Stimulated activated CD8-positive, alpha-beta memory T cell treated with anti-CD3 and anti-CD28 coated beads, Interleukin-4, amount 100 ng/mL, for 1 hour (primary cell): ENCODE measurements at places on chromosomes 12 and 14.

- DNase-seq, result no peak
Measured at GRCh38 chr12:72219937-72220336, 52.2 kb upstream of the TRHDE start.

DNA sequence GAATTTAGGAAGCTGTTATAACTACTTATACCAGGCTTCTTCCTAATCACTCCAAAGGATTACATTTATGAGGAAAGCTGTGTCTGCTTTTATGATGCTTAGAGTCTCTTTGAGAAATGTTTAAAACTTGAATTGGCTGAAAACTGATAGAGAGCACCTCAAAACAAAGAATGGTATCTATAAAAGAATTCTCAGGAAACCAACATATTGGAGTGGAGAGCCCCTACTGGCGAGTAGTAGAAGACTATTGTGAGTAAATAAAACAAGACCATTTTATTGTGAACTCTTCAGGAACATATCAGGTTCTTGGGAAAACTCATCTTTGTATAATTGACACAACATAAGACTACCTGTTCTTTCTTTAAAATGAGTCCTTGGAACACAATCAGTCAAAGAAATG is 578.6 kb downstream of the RERGL start:
- no peak for DNase-seq

- DNase-seq, result no peak
Measured at GRCh38 chr12:127126260-127126628, 1140.7 kb upstream of the TMEM132C start.

DNA sequence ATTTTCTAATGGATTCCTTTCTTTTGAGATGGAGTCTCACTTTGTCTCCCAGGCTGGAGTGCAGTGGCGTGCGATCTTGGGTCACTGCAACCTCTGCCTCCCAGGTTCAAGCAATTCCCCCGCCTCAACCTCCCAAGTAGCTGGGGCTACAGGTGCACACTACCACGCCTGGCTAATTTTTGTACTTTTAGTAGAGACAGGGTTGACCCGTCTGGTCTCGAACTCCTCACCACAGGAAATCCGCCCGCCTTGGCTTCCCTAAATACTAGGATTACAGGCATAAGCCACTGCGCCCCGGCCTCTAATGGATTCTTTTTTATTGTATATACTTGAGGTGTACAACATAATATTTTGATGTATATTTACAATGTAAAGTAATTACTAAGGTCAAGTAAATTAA is 140.1 kb upstream of the SLCO1C1 start:
- no peak for DNase-seq

GRCh38 chr12:55746174-55746912 is 3.4 kb downstream of the GDF11 start:
- no peak for DNase-seq

DNA sequence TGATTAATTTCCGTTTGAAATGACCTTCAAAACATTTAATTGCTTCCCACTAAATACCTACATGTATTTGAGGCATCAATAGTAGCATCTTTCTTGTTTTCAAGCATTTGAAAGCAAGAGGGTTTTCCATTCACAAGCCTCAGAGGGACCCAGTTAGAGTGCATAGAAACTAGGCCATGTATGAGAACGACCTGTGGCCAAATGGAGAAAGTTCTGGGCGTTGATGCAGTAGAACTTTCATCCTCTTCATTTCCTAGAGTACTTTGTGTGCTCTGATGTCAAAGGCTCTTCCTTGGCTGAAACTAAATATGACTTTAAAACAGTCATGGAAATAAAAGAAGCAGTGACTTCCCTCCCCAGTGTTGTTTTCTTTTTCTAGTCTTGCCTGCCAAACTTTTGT is 944 bp upstream of the DHRS7 start:
- DNase-seq, result no peak

GRCh38 chr12:93018610-93019009 is 89.5 kb upstream of the EEA1 start:
- DNase-seq, result no peak

GRCh38 chr12:109016016-109016415 is 4.9 kb downstream of the SVOP start:
- DNase-seq, result no peak

DNA sequence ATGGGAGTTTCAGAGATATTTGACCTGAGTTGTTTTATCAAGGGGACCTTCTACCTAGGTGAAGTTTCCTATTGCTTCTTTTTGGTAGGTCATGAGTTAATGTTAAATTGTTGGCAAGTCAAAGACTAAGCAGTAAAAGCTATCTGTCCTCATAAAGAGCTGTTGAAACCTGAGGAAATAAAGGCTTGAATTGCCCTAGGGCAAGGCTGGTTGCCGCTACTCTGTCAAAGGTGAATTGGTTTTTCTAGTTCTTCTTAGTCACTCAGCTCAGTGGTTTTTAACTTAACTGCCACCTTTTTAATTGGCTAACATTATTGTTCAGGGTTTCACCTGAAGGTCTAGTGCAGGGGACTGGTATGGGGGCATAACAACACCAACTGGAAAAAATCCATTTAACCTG is 441.6 kb upstream of the FBXO33 start:
- no peak for DNase-seq

- no peak for DNase-seq
Measured at GRCh38 chr12:51473947-51474346, 49.3 kb downstream of the SLC4A8 start.

GRCh38 chr12:89756194-89756584 is 47.6 kb upstream of the ATP2B1 start:
- no peak for DNase-seq
